Heart left ventricle (tissue), 16 donors: ENCODE measurements at places on chromosomes 3 and 15.

DNA sequence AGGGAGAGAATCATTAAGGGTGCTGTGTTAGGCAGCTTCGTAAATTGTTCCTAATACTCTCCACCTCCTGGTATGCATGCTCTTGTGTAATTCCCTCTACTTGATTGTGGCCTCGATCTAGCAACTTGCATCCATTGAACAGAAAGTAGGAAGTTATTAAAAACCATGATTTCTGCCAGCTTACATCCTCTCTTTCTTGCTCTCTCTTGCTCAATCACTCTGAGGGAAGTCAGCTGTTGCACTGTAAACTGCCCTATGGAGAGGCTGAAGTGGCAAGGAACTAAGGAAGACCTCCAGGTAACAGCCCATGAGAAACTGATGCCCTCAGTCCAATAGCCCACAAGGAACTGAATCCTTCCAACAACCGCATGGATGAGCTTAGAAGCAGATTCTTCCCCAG is 92.6 kb downstream of the ERC2 start:
- no peak overlapping the region for H3K4me3 ChIP-seq
- DNase-seq: no peak
- no peak overlapping the region for H3K27ac ChIP-seq
- no peaks in the 10 kb centered on the region for H3K36me3 ChIP-seq

- no peaks in the 10 kb centered on the region for H3K27me3 ChIP-seq
- no peak overlapping the region for H3K27ac ChIP-seq
- no peaks in the 10 kb centered on the region for H3K36me3 ChIP-seq
- H3K4me3 ChIP-seq: no peak overlapping the region
- DNase-seq: no peak
- no peaks in the 10 kb centered on the region for H3K4me1 ChIP-seq
Observed at GRCh38 chr3:60301142-60301541, 950.1 kb downstream of the FHIT start.

DNA sequence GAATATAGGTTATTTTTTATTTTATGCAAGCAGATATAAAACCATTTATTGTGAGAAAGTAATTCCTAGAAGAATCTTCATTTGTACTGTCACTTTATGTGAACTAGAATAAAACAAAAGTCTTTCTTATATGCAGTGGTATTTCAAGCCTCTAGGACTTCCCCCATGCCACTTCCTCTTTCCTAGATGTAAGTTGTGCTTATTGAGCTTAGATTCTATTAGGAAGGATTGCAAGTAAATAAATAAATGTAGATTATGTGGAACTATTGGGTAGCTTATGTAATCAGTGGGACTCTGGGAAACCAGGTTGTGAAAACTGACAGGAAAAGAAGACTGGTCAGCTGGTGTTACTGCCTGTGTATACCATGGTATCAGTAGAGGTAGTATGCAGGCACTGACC is 169.7 kb downstream of the RSRC1 start:
- H3K4me1 ChIP-seq: no peaks in the 10 kb centered on the region
- no peaks in the 10 kb centered on the region for H3K27me3 ChIP-seq
- no peak overlapping the region for H3K27ac ChIP-seq
- no peak for DNase-seq
- H3K4me3 ChIP-seq: no peak overlapping the region

GRCh38 chr3:123632161-123632655 is 47.4 kb upstream of the HACD2 start:
- H3K4me1 ChIP-seq: no peaks in the 10 kb centered on the region
- H3K4me3 ChIP-seq: no peak overlapping the region
- H3K36me3 ChIP-seq: no peaks in the 10 kb centered on the region
- H3K27me3 ChIP-seq: no peaks in the 10 kb centered on the region

DNA sequence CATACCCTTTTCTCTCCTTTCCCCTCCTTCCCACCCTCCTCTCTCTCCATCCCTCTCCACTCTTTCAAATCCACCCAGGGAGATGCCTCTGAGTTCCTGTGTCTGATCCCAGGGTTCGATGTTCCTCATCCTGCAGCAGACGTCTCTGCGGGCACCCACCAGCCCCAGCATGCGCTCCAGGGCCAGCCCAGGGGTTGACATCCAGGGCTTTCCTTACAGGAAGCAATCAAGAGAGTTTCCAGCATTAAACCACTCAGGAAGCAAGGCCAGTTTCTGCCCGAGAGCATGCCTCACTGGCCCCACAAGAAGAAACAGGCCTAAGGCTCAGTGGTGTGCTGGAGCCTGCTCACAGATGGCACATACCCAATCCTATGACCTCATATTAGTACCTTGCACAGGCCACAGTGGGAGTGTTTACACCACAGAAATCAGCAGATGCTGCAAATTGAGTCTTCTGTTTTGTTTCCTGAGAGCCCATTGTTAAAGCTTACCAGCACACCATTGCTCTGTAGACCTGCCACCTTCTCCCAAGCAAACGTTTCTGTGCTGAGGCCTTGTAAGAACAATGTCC is 13.2 kb downstream of the SLC6A1 start:
- no peak for DNase-seq
- no peak overlapping the region for H3K27ac ChIP-seq
- H3K4me3 ChIP-seq: no peak overlapping the region
